Skin of body (tissue), 3 donors: ENCODE measurements at places on chromosomes 4 and X. TPM values are rescaled to one million over a fixed set of nuclear protein-coding genes. Genes with fewer than 3 reads are reported as not detected.

DNA sequence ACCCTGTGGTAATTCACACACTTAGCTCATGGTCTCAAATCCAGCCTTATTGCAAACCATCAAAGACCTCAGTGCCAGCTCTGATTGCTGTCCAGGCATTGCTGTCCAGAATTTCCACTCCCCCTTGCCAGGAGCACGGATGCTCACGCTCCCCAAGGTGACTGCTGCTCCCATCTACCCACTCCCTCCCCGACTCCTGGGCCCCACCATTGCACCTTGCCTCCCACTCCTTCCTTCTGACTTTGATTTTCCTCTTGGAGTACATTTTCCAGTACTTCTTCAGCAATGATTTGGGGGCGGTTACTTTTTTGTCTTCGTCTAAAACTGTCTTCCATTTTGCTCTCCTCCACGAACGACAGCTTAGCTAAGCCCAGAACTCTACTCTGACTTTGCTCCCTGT lies 11.5 kb downstream of the ZFYVE28 start:
- no peak for DNase-seq

GRCh38 chr4:177473991-177474390 lies 31.8 kb upstream of the AGA start:
- DNase-seq: no peak

DNA sequence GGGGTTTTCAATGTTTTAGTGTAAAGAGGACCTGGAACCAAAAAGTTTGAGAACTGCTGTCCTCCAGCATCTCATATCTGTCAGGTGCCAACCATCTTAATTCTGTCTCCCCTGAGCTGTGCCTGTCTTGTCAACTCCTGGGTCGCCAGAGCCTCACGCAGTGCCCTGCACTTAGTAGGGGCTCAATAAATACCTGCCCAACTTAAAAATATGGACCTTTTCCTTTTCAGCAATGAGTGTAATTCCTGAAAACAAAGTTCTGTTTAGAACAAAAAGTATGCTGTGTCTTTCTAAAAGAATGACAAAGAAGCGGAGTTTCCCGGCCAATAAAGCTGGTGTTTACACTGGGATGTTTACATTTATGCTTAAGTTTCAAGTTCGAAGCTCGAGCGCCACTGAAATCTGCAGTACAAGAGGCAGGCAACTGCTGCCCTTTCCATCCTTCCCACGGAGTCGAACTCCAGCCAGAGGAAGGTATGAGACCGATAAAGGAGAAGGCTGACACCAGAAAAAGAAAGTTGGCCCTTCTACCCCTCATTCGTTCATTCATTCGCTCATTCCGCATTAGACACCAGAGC lies 1.1 kb upstream of the HTATSF1 start:
- DNase-seq: no peak

DNA sequence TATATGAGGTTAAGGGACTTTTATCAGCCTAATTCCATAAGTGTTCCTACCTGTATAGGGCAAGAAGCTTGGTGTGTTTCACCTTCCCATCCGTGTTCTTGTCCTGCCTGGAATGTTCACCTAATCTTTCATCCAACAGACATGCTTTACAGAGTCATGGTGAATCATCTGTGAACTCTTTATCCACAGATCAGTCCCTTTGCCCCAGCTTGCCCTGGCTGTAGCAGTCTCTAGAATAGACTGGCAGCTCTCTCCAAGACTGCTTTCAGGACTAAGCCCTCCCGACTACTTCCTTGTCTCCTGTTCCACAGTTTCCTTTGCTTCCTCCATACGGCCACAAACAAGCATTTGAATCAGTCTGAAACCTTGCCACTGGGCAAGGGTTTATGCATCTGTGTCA lies 177.9 kb upstream of the IL15 start:
- no peak for DNase-seq

Gene ZNF185
- 17.7 TPM for total RNA-seq

Gene SATL1
- total RNA-seq: 0.20 TPM

Gene MMRN1
- total RNA-seq: 16.5 TPM
